ENCODE measurements at places on chromosomes 5 and 9.

GRCh38 chr5:1368756-1369155 is 23.9 kb upstream of the CLPTM1L start:
- no peak for DNase-seq

GRCh38 chr9:116112236-116112635 is 41.4 kb upstream of the PAPPA start:
- DNase-seq: no peak

GRCh38 chr5:57509501-57510260 is 27.1 kb upstream of the ACTBL2 start:
- DNase-seq: no peak

DNA sequence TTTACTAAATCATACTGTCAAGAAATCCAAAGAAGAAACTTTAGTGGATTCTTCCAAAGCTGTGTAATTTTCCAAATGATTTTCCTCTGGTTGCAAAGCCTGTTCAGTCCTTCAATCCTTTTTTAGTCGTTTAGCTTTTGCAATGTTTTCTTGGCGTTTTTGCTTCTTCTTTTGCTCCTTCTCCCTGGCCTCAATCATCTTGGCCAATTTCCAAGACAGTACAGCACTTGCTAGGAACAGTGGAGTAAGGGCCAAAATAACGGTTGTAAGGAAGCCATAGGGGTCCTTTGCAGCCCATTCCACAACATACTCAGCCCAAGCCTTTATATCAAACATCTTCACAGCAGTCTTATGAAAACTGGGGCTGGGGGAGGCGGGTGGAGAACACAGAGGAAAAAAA is 2.4 kb downstream of the SMIM15 start:
- DNase-seq: no peak

- no peak for DNase-seq
Observed at GRCh38 chr9:2029666-2030170, 14.6 kb downstream of the SMARCA2 start.

GRCh38 chr9:72478966-72479365 is 42.4 kb upstream of the TMC1 start:
- DNase-seq: no peak

DNA sequence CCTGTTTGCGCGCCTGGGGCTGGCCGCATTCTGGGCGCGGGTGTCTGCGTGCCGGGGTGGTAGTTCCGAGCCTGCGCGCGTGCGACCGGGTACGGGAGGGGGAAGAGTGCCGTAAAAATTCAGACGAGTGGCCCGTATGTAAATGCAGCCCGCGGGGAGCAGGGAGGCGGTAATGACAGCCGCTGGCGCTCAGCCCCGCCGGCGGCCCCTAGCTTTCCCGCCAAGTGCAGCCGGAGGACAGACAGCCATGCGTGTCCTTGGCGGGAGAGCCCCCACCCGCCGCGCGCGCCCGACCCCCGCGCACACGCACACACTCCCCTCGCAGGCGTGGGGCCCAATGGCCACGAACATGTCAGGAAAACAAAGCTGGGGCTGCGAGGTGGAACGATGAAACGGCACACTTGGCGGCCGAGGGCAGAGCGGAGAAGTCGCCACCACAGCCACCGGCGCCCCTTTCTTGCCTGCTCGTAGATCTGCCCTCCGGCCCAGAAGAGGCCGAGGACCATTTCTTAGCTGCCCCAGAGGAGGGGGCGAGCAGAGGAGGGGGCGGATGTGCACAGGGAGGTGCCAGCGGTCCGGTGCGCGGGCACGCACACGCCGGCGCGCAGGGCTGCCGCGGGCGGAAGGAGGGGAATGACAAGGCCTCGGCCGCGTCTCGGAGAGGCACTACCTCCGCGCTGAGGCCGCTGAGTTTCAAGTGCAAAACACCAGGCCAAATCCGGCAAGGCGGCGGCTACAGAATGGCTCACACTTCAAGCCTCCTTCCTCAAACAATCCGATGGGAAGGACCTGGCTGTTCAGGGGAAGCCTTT is 208.4 kb downstream of the MEF2C start:
- DNase-seq: peak; percentile 60

DNA sequence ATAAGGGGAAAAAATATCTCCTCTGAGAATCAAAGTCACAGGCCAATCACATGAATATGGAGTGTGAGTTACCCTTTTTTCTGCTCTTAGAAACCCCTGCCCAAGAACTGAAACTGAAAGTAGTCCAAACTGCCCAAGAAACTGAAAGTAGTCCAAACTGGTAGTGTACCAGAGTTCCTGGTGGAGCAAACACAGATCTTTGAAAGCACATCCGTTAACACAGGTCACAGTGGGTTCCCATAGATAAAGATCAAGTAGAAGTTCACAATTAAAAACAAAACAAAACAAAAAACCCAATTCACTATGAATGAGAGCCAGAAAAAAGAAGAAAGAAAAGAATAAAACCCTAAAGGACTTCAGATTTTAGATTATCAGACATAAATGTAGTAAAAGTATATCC is 332.4 kb upstream of the EFNA5 start:
- no peak for DNase-seq

GRCh38 chr5:145619806-145620310 is 215.3 kb downstream of the PRELID2 start:
- DNase-seq: no peak

DNA sequence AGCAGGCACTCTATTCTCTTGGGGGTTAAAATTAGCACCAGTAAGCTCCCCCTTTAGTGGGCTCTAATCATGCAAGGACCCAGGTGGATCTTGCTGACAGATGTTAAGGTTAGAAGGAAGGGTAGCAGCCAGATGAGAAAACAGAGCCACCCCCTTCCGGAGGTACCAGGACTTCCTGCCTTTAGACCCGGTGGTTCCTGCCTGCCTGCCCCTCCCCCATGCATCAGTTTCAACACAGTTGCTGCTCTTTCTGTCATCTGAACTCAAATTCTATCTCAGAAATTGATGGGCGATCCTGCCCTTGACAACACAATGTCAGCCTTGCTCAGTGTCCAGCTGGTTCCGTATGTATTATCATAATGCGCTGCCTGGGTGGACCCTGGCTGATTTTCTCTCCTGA is 287.3 kb downstream of the EBF1 start:
- DNase-seq: no peak

DNA sequence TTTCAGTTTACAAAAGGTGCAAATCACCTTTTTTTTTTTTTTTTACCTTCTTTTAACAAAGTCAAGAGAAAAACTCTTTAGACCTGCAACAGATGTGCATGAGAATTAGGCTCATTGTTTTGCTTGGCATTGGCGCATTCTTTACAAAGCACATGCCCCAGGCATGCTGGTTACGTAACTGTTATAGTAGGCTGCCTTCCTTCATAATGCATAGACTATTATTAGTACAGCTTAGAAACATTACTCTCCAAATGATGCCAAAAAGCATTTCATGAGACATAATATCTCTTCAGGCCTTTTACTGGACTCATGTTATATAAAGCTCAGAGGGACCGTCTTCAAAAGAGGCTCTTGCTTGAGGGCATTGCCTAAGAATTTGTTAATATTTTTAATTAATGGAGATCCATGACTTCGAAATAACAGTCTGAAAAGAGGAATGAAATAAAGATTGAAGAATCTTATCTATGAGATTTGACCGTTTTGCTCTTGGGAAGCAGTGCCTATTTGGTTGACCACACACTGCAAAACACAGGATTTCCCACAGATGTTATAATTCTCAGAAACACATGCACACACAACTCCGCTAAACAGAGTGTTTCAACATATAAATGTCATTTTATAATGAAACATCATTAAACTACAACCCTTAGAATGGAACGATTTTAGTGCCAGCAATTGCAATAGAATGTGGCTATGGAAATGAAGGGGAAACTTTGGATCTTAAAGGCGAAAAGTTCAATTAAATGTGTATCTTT is 478.7 kb downstream of the PRR16 start:
- no peak for DNase-seq

- no peak for DNase-seq
Observed at GRCh38 chr9:124863371-124863871, 1.5 kb downstream of the ARPC5L start.

- DNase-seq: no peak
Observed at GRCh38 chr9:85212209-85212608, 529.5 kb downstream of the AGTPBP1 start.

GRCh38 chr5:94175912-94176311 is 434.5 kb upstream of the POU5F2 start:
- DNase-seq: no peak

DNA sequence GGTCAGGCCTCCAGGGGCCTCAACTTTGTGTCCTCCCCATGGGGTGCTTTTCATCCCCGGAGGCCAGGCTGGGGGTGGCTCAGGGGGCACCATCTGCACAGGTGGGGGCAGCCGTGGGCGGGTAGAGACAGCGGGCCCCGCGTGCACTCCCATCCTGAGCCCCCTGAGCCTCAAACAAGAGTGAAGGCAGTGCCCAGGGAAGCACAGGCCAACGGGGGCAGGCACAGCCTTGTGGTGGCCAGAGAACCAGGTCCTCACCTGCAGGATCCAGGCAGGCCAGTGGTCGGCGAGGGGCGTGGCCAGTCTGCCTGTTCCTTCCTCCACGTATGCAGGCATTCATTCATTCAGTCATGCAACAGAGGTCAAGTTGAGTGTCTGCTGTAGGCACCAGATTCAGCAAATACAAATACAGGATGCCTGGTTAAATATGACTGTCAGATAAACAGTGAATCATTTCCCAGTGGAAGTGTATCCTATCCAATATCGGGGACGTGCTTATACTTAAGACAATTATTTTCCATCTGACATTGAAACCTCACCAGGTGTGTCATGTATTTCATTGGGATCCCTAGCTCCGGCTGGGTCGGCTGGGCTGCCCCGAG is 22.3 kb downstream of the KCNT1 start:
- no peak for DNase-seq

- no peak for DNase-seq
Observed at GRCh38 chr5:81336556-81336955, 35.2 kb downstream of the ZCCHC9 start.

DNA sequence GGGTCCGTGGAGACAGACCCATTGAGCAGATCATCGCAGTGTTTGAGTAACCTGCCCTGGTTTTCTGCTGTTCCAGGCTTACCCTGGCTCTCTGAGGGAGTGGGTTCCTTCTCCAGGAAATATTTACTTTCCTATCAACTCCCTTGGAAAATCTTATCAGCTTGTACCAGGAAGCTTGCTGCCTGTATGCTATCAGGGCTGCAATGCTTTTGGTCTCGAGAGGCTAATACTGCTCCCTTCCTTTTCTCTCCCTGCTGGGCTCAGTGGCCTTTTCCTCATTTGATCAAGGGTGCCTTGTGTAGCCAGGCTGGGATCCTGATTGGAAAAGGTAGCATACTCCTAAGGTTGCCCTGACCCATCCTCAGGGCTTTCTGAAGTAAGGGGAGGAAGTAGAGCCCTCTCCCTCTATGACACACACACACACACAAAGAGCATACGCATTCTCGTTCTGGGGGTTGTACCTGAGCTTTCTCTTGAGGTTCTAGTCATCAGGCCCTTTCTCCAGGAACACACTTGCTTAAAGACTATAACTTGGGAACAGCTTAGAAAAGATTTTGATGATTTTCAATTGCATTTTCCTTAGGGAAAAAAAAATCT is 41.6 kb downstream of the CYSTM1 start:
- DNase-seq: no peak

- DNase-seq: no peak
Observed at GRCh38 chr5:169561893-169562292, 21.7 kb upstream of the SPDL1 start.

GRCh38 chr9:135795391-135795790 is 93.4 kb downstream of the KCNT1 start:
- no peak for DNase-seq

GRCh38 chr5:64690417-64691151 is at the start of gene SHISAL2B:
Gene SHISAL2B (plus strand): TSS chr5:64690503. CDS start chr5:64690624, 121 bp downstream.
- peak; percentile 78 for DNase-seq

GRCh38 chr9:137602661-137603060 is 2.8 kb upstream of the ARRDC1 start:
- DNase-seq: peak; percentile 48

DNA sequence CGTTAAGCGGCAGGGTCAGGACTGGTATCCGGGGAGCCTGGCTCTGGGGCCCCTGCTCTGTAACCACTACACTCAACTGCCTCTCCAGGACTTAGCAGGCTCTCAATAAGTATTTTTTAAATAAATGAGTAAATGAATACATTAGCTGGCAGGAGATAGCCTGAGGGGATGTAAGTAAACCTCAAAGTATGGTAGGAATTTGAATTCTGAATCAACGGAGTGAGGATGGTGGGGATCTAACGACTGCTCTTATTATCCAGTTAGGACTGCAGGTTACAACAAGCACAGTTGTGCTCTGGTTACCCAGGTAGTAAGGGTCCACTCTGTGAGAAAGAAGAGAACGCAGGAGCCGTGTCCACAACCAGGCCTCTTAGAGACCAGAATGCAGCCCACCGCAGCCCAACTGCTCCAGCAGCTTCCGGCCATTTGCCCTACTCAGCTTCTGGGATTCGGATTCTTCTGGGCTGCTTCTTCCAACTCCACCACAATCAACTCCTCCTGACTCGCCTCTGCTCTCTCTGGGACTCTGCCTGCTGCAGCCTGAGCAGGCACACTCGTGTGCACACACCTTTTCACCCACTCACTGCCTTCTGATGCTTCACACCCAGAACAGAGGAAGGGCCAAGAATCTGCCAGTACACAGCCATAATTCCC is 52.6 kb downstream of the MED27 start:
- no peak for DNase-seq

DNA sequence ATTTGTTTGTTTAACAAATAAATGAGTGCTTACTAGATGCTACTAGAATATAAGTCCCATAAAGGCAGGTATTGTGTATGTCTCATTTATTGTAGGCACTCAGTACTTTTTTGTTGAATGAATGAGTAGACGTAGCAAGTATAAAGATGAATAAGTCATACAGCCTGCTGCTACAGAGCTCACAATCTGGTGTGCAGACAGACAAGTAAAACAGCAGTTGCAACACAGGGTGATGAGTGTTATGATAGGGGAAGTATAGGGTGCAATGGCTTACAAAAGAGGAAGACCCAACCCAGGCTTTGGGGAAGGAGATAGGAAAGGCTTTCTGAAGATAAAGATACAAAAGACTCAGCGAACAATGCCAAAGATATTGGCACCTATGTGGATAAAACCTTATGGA is 47.7 kb downstream of the SH3RF2 start:
- DNase-seq: no peak

GRCh38 chr9:120914396-120914795 is 12.2 kb downstream of the TRAF1 start:
- no peak for DNase-seq

DNA sequence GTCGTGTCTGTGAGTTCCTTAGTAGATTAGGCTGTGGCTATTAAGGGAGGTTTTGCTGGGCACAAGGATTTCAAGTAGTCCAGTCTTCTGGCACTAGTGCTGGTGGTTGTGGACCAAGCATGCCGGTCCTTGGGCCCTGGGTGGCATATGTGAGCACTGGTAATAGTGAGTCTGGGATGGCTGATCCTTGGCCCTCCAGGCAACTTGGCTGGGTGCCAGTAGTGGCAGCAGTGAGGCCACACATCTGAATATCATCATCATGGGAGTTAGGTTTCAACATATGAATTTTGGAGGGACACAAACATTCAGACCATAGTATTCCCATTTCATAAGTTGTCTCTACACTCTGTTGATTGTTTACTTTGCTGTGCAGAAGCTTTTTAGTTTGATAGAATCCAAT is 25.3 kb upstream of the APBA1 start:
- DNase-seq: no peak

DNA sequence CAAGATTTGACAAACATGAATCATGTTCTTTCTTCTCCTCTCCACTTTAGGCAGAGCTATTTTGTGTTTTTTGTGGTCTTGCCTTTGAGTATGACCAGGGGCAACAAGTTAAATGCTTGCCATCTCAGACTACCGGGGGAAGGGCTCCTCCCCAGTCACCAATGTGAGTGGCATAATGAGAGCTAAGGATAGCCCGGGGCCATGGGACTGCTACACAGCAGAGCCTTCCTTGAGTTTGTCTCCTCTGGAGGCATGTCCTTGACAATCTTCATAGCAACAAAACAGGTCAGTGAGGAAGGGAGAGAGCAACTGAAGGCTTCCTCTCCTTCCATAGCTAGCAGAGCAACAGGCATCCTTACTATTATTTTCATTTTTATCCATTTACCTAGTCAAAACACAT is 299.3 kb downstream of the ENC1 start:
- no peak for DNase-seq

All from neural progenitor cell (in vitro differentiated cells).